ENCODE measurements at places on chromosomes 2 and 18.

DNA sequence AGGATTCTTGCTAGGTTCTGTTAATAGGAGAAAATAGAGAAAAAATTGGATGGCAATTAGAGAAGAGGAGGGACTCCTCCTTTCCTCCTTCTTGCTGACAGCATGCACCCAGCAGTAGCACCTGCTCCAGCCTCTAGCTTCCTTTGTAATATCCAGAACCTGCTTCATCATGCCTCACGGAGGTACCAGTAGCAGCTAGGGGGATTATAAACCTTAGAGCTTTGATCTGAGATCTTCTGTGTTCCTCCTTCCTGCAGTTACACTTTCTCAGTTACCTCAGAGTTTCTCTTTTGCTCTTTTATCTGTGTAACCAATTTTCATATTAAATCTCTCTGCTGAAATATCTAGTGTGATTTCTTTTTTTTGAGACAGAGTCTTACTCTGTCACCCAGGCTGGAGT is 16.6 kb downstream of the DPP4 start:
- DNase-seq, result no peak

GRCh38 chr18:10009321-10010144 is 95.7 kb downstream of the VAPA start:
- DNase-seq, result no peak

DNA sequence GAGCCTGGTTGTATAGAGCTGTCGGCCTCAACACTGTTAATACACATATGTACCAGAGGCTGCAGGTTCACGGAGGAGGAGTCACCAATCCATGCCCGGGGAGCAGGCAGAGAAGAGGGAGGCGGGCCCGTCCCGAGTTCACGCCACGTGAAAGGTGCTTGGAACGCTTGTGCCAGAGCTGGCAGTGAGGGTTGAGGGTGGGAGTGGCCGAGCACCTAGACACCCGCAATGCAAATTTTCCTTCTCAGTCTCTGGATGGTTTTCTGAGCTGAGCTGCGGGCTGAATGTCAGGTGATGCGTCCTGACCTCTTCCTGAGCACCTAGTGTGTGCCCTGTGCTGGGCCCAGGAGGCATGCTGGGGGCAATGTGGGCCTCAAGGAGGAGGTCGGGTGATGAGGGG is 52.2 kb downstream of the ODC1 start:
- DNase-seq, result no peak

GRCh38 chr18:4232656-4233055 is 222.5 kb downstream of the DLGAP1 start:
- no peak for DNase-seq

GRCh38 chr2:138853761-138854160 is 73.6 kb upstream of the NXPH2 start:
- no peak for DNase-seq

DNA sequence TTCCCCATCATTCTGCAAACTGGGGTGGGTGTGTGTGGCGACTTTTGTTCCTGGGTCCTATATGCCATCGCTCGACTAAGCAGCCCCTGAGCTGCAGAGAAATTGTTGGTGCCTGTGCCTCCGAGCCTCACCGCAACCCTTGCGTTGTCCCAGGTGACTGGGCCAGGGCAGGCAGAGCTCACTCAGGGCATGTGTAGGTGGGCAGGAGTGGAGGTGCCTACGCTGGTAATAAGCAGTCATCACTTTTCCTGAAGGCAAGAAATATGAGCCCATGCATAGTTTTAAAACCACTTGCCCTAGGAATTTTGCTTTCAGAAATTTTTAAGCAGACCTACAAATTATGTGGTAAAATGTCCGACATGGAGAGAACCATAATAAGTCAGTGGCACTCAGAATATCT is 197.8 kb downstream of the SMAD7 start:
- DNase-seq, result no peak

GRCh38 chr2:73939419-73939818 is 12.7 kb downstream of the DGUOK start:
- DNase-seq, result peak; percentile 34

- peak; percentile 56 for DNase-seq
Observed at GRCh38 chr2:202831242-202832220, 40.0 kb downstream of the ICA1L start.

- peak; percentile 62 for DNase-seq
Observed at GRCh38 chr2:136131961-136132824, 14.2 kb upstream of the CXCR4 start.
